ENCODE measurements at places on chromosomes 12 and 14. TPM values are rescaled to one million over a fixed set of nuclear protein-coding genes. Genes with fewer than 3 reads are reported as not detected.

DNA sequence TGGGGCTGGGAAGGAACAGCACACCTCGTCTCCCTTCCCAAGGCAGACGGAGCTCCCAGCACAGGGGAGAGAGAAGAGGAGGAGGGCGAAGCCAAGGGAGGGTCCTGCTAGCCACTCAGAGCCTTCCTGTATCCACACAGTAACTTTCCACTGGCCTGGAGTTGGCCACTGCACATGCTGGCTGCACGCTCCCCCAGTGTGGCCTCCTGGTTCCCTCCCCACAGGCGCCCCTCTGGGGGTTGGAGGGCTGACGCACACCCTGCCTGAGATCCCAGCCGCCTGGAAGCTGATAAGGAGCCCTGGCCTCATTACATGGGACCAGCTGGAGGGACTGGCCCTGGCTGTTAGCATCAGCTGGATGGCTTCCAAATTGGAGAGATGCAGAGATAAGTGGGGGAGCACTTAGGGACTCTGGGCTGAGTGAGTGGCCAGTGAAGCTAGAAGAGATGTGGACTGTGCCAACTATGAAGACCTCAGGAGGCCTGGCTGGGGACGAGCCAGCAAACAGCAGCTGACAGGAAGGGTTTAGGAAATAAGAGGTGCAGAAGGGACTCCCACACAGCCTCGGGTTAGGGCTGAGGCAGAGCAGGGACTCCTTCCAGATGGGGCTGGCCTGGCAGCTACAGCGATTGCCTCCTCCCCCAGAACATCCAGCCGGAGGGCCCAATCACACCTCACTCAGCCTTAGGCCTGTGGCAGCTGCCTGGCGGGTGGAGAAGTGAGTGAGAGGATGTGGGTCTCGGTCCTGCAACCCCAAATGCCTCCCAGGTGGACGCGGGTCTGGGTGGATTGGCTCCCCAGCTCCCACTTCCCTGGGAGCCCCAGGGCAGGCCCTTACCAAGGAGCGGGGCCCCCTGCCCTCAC, 26.3 kb upstream of the BCDIN3D start:
- H3K27me3 ChIP-seq = peaks cover 20% of the 10 kb centered on the region
- peak; percentile 53 for DNase-seq
- peak overlapping the region; percentile 85 for H3K27ac ChIP-seq
- no peaks in the 10 kb centered on the region for H3K36me3 ChIP-seq

- H3K27me3 ChIP-seq = peaks cover 27% of the 10 kb centered on the region
- no peaks in the 10 kb centered on the region for H3K4me1 ChIP-seq
- H3K36me3 ChIP-seq = no peaks in the 10 kb centered on the region
- H3K4me3 ChIP-seq = no peak overlapping the region
Observed at GRCh38 chr12:98763656-98764055, 118.6 kb downstream of the APAF1 start.

GRCh38 chr12:12715459-12716150, 1.6 kb upstream of the CDKN1B start:
- H3K27me3 ChIP-seq = no peaks in the 10 kb centered on the region
- H3K4me3 ChIP-seq = peak overlapping the region; percentile 67
- no peak for DNase-seq

DNA sequence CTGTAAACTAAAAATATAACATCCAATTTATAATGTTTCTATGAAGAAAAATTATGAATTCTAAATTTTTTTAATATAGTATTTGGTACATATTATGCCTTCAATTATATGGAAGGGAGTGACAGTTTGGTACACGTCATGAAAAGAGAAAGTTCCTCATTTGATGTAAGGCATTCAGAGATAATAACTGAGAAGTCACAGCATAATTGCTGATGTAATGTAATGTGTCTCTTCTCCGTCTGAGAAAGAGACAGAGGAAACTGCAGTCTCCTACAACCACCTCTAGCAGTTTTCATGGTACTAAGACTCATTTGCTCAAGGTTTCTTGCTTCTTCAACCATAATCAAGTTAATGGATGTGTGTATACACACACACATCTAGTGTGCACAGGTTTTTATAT, 2.3 kb upstream of the CD69 start:
- peaks cover 9% of the 10 kb centered on the region for H3K4me1 ChIP-seq
- no peak for DNase-seq
- H3K4me3 ChIP-seq = no peak overlapping the region
- no peaks in the 10 kb centered on the region for H3K36me3 ChIP-seq
- no peak overlapping the region for H3K27ac ChIP-seq
- no peaks in the 10 kb centered on the region for H3K27me3 ChIP-seq

DNA sequence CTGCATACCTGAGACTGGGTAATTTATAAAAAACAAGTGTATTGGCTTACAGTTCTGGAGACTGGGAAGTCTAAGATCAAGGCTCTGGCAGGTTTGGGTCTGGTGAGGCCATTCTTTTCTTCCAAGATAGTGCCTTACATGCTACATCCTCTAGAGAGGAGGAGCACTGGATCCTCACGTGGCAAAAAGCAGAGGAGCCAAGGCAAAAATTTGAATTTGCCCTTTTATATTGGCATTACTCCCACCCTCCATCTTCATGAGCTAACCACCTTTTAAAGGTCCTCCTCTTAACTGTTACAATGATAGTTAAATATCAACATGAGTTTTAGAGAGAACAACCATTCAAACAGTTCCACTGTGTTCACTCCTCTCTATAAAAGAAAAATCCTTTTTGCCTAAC, 286.3 kb upstream of the SEL1L start:
- peaks cover 4% of the 10 kb centered on the region for H3K4me1 ChIP-seq
- H3K27ac ChIP-seq = no peak overlapping the region
- H3K4me3 ChIP-seq = no peak overlapping the region
- no peaks in the 10 kb centered on the region for H3K27me3 ChIP-seq
- no peaks in the 10 kb centered on the region for H3K36me3 ChIP-seq
- DNase-seq = no peak

- no peaks in the 10 kb centered on the region for H3K27me3 ChIP-seq
- no peak overlapping the region for H3K4me3 ChIP-seq
- no peak for DNase-seq
- no peak overlapping the region for H3K27ac ChIP-seq
- no peaks in the 10 kb centered on the region for H3K4me1 ChIP-seq
Observed at GRCh38 chr12:83691730-83692129, 1005.0 kb downstream of the TMTC2 start.

The ERBB3 gene
- total RNA-seq = 59.0 TPM

The HVCN1 gene
- total RNA-seq = 5.1 TPM

DNA sequence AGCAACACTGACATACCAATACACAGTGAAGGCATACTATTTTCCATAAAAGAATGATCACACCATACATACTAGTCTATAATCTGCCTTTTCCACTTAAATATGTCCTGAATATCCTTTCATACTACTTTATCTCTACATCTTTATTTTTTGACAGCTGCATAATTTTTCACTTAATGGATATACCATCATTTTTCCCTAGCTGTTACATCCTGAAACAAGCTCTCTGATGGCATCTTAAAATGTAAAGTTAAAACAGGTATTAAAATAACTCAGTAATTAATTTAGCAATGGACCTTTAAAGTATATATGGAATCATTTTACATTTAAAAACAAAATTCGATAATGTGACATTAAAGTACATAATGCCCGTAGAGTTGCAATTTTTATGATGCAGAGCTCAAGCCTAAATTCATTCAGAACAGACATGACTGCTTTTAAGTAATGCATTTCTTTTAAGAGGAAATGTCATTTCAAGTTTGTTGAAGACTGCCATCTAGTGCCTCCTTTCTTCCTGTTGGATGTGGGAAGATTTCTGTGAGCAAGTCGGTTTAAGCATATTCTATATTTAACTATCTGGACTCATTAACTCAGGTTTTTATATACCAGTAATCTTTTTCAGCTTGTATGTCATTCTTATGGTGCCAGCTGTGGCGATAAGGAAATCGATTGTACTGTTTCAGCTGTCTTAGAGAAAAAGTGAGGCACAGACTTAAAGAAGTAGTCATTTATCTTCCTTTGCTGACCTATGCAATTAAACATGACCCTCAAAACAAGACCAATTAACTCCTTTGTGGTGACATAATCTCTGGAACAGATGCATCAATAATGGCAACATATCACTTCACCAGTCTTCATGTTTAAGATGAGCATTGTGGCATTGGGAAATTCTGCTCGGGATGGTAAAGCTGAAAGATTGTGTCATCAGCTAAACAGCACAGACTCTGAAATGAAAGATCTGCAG, 20.3 kb downstream of the PRICKLE1 start:
- no peak overlapping the region for H3K4me3 ChIP-seq
- peaks cover 3% of the 10 kb centered on the region for H3K36me3 ChIP-seq
- H3K27ac ChIP-seq = peak overlapping the region; percentile 88
- no peak for DNase-seq

- H3K36me3 ChIP-seq = peaks cover 22% of the 10 kb centered on the region
- H3K4me3 ChIP-seq = no peak overlapping the region
- no peak for DNase-seq
- H3K4me1 ChIP-seq = no peaks in the 10 kb centered on the region
- H3K27me3 ChIP-seq = no peaks in the 10 kb centered on the region
Observed at GRCh38 chr14:103492156-103492925, 30.3 kb downstream of the CKB start.

GRCh38 chr12:130440411-130441080, 102.9 kb downstream of the PIWIL1 start:
- no peak for DNase-seq
- H3K4me1 ChIP-seq = no peaks in the 10 kb centered on the region
- no peak overlapping the region for H3K27ac ChIP-seq
- no peak overlapping the region for H3K4me3 ChIP-seq
- H3K36me3 ChIP-seq = peaks cover 10% of the 10 kb centered on the region

DNA sequence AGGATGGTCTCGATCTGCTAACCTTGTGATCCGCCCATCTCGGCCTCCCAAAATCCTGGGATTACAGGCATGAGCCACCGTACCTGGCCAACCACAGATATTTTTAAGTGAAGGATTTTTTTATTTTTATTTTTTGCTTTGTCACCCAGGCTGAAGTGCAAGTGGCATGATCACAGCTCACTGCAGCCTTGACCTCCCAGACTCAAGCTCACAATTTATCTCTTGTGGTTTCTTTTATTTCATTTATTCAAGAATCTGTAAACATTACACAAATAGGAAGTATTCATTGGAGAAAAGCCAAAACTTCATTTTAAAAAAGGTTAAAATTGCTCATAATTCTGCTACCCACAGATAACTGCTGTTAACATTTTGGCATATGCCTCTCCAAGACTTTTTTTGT, 13.3 kb downstream of the MOAP1 start:
- peaks cover 2% of the 10 kb centered on the region for H3K27me3 ChIP-seq
- no peak for DNase-seq
- H3K4me3 ChIP-seq = no peak overlapping the region
- peaks cover 3% of the 10 kb centered on the region for H3K4me1 ChIP-seq
- no peak overlapping the region for H3K27ac ChIP-seq

The ORAI1 gene
- 9.8 TPM for total RNA-seq
